Left lobe of liver (tissue), 2 donors: ENCODE measurements at places on chromosomes 12 and 14. TPM values are rescaled to one million over a fixed set of nuclear protein-coding genes. Genes with fewer than 3 reads are reported as not detected.

The SLC6A15 gene
- 0.25 TPM for total RNA-seq

GRCh38 chr12:52436000-52436827, 2.0 kb upstream of the KRT75 start:
- DNase-seq, result no peak

The LRRC10 gene
- total RNA-seq, result not detected

DNA sequence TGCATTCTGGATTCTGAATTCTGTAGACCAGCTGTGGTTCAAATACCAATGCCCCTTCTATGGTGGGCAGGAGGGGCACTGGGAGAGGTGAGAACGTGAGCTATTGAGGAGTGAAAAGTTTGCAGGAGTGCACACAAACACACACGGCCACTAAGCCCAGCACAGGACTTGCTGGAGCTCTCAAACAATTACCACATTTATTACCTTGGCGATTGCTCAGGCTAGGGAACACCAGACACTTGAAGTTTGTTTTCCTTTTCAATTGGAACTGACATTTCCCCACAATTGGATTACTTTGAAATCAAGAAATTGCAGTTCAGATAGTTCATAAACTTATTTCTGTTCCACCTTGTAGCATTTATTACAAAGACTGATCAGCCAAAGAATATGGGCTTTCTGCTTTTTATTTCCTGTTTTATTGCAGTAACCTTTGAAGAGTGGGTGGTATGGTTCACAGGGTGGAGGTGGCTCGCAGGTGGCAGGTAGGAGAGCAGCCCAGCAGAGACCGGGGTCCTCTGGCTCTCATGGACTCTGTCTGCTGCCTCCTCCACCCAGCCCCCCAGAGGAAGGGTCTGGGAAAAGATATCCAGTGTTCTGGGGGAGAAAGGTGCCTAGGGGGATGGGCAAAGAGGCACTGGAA, 429.8 kb upstream of the CCDC196 start:
- no peak for DNase-seq

DNA sequence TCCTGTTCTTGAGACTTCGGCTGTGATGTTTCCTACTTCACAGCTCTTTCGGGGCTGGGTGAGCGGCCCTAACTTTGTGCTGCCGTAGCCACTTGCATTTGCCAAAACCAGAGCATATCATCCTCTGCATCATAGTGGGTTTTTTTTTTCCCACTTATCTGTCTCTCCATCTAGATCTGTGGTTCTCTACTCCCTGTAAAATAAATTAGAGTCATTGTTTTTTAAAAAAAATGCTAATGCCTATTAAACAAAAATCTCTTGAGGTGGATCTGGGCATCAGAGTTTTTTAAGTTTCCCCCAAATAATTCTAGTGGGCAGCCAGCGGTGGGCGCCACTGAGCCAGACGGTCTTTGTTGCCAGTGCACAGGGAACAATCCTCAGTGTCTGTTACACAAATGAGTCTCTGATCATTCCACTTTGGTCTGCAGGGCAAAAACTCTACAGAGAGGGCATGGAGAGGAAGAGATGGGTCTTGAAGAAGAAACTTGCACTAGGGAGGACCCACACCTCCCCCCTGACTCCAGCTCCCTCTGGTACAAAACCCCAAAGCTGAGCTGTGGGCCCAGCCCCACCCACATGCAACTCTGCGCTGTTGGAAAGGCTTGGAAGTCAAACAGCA, 62.4 kb upstream of the BCL2L14 start:
- DNase-seq, result no peak

The NEUROD4 gene
- total RNA-seq, result not detected

- no peak for DNase-seq
These were observed 258.1 kb downstream of the EGLN3 start for GRCh38 chr14:33692762-33693161.

GRCh38 chr12:132433641-132434395, 56.1 kb upstream of the FBRSL1 start:
- no peak for DNase-seq

The ANO4 gene
- total RNA-seq, result 0.35 TPM

DNA sequence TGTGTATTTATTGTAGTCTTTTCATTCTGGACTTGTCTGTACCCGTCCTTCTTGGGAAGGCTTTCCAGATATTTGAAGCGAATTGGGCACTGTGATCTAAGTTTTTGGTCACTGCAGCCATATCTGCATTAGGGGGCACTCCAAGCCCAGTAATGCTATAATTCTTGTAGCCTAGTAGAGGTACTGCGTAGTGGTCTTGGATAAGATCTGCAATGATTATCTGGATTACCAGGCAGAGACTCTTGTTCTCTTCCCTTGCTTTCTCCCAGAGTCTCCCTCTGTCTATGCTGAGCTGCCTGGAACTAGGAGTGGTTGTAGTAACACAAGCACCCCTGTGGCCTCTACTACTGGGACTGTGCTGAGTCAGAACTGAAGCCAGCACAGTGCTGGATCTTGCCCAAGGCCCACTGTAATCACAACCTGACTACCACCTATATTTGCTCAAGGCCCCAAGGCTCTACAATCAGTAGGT, 30.0 kb downstream of the SLC38A2 start:
- no peak for DNase-seq

GRCh38 chr14:24851837-24852236, 198.1 kb downstream of the STXBP6 start:
- DNase-seq, result no peak

GRCh38 chr12:32030151-32030550, 70.9 kb downstream of the RESF1 start:
- DNase-seq, result no peak

- no peak for DNase-seq
These were observed 108.1 kb downstream of the ERC1 start for GRCh38 chr12:1099158-1099557.

DNA sequence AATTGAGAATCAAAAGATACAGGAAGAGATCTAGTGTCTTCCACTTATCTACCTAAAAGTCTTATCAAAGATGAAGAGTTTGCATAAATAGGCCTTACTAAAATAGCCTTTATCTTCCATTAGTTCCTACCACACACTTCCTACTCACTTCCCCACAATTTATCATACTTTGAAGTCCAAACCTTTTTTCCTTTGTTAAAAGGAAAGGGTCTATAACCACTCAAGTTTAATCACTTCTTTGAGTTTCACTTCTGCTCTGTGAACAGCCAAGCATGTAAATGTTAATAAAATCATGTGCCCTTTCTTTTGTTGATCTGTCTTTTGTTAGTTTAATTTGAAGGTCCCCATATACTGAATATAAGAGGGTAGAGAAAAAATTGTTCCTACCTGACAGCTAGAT, 114.5 kb downstream of the PHLDA1 start:
- no peak for DNase-seq

DNA sequence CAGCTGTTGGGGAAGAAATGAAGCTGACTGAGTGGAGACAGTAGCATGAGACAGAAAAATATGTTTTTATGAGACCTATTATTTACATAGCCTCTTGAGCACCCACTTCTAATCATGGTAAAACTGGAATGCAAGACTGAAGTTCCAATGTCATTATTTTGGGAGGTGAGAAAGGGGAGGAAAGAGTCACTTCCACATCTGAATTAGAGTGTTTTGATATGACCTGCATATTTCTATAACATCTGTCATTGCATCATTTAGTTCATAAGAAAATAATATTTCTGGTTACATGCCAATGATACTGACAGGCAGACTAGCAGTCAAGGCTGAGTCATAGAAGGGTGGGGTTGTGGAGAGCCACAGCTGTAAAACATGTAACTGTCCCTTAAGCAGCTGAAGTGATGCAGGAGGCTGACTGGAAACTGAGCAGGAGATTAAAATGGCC, 26.7 kb downstream of the NTN4 start:
- DNase-seq, result no peak

The DLGAP5 gene
- total RNA-seq, result 0.33 TPM

DNA sequence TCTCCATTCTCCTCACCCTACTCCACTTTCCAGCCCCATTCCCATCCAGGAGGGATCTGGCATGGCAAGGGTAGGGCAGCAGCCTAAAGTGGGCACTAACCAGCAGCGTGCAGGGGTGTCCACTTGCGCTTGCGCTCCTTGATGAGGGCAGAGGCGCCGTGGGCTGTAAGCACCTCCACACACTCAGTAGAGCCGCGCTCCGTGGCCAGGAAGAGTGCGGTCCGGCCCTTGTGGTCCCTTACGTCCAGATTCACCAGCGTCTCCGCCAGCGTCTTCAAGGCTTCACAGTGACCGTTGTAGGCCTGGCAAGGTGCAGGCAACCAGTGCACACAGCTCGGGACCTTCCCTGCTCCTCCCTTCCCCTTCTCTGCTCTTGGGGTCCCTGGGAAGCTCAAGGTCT, 10.3 kb downstream of the ANKRD52 start:
- no peak for DNase-seq

GRCh38 chr14:54665946-54666345, 99.0 kb downstream of the SAMD4A start:
- DNase-seq, result no peak

DNA sequence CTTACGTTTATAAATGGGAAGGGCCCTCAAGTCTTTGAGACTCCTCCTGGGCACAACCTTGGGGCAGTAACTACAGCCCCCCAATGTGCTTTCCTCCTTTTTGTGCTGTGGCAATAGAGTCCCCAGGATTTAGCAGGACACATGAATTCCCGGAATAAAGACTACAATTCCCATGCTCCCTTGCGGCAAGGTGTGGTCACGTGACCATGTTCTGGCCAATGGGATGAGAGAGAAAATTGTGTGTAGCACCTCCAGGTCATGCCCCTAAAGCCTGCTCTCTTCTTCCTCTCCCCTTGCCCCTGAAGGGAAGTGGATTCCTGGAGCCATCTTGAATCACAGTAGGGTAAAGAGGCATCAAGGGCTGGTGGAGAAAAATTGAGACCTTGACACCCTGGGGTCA, 295.1 kb upstream of the SFSWAP start:
- no peak for DNase-seq
